ENCODE measurements at places on chromosomes 1 and 21.

DNA sequence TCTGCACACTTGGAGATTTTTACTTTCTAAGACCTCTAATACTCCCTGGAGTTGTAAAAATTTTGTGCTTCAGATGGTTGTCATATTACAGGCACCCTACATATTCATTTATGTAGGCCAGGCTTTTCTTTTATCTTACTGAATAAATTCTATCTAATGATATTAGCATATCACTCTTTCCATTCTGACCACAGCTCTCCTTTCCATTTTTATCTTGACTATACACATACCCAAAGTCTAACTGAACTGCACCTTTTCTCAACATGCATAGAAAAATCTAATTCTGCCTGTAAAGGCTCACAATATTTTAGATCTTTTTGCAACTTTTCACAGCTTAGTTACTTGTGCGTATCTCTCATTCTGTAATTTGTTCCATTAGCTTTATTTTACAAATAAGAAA, 52.7 kb upstream of the TSHB start:
- no peak for DNase-seq

GRCh38 chr1:226002667-226003501, 3.7 kb upstream of the SDE2 start:
- DNase-seq: no peak

DNA sequence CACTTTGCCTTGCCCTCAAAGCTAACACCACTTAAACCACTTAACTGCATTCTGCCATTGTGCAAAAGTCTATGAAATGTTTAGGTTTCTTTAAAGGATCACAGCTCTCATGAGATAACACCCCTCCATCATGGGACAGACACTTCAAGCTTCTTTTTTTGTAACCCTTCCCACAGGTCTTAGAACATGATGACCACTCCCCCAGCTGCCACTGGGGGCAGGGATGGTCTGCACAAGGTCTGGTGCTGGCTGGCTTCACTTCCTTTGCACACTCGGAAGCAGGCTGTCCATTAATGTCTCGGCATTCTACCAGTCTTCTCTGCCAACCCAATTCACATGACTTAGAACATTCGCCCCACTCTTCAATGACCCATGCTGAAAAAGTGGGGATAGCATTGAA, 7.7 kb downstream of the ADAMTS1 start:
- no peak for DNase-seq

GRCh38 chr1:175742790-175743459, 470 bp downstream of the TNR start:
- DNase-seq: no peak

DNA sequence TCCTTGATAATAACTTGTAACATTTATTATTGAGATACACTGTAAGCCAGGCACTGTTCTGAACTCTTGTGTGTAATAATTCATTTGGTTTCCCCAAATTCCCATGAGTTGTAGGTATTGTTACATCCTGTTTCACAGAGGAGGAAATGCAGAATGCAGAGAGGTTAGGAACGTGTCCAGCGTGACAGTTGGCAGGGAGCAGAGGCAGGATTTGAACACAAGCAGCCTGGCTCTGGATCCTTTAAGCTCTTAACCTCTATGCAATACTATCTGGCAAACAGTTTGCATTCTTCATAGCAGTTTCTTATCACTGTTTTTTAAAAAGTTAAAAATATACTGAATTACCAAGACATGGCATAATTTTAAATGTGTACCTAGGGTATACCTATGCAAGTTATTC, 30.5 kb downstream of the EEIG2 start:
- no peak for DNase-seq

DNA sequence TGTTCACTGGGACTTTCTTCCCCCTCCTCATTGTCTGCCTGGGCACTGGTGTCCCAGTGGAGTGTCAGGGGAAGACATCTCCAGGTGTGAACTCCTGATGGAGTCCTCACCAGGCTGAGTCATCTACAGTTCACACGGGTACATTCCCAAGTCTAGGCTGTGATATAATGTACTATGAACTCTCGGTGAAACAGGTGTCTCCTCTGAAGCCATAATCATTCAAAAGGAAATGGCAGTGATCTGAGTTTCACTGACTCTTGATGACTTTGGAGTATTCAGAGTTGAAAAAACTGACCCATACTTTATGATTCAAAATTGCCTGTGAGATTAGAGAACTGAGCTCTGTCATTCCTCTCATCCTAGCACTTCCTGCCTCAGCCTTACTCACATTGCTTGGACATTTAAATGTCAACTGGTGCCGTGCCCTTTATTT, 9.1 kb downstream of the LAMC2 start:
- DNase-seq: no peak

GRCh38 chr1:85074365-85074964, 26.2 kb upstream of the MCOLN3 start:
- no peak for DNase-seq

DNA sequence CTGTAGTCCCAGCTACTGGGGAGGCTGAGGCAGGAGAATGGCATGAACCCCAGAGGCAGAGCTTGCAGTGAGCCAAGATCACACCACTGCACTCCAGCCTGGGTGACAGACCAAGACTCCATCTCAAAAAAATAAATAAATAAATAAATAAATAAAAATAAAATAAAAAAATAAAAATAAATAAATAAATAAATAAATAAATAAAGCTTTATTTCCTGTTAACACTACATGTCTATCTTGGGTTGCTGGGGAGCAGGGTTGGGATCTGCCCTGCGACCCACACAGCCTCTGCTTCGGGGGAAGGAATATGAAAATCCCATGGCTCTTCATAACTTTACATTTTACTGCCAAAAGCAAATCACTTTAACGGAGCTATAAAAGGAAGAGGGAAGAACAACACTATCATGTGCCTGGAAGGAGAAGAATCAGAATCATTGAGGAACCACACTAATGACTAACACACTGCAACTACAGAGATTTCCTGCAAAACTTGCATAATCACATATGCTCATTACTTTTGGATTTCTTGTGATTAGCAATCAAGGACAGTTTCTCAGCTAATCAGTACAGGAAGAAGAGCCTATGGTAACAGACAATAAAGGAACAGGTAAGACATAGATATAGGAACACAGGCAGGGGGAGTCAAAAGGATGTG, 72.8 kb upstream of the CD55 start:
- DNase-seq: no peak

GRCh38 chr21:27060190-27060589, 93.3 kb upstream of the ADAMTS5 start:
- DNase-seq: no peak

- no peak for DNase-seq
These were observed 253.3 kb upstream of the VAMP3 start for GRCh38 chr1:7517611-7518330.

DNA sequence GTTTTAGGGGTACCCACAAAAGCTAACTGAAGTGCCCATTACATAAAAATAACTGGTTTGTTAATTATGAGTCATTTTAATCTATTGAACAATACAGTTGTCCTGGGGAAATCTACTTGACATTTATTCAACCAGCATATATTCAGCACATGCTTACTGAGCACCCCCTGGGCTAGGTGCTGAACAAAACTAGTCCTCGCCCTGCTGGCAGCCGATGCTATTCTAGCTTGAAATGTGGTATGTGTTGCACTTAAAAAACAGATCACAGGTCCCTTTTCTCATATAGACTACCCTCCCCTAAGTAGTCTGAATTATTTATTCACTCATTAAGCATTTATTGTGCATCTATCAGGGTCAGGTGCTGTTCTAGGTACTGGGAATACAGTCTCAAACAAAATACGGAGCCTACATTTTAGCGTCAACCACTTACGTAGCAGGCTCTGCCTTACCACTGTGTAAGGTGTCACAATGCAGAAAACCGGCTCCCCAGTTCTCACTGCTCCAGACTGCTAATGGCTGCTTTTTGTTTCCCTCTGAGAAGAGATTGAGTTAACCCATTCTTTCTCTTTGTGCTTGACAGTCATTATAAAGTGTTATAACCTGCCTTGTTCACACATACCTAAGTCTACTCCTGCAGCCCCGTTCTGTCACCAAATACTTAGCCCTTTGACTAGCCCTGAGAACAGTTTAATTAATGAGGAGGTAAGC, 57.1 kb downstream of the ADCY10 start:
- no peak for DNase-seq

DNA sequence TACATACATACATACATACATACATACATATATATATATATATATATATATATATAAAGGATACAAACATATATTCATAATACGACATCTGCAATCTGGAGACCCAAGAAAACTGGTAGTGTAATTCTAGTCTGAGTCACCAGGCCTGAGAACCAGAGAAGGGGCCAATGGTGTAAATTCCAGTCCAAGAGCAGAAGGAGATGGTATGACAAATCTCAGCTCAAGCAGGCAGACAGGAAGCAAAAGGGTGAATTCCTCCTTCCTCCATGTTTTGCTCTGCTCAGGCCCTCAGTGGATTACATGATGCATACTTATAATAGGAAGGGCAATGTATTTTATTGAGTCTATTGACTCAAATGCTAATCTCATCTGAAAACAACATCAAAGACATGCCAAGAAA, 1060.4 kb upstream of the TMPRSS15 start:
- DNase-seq: no peak

DNA sequence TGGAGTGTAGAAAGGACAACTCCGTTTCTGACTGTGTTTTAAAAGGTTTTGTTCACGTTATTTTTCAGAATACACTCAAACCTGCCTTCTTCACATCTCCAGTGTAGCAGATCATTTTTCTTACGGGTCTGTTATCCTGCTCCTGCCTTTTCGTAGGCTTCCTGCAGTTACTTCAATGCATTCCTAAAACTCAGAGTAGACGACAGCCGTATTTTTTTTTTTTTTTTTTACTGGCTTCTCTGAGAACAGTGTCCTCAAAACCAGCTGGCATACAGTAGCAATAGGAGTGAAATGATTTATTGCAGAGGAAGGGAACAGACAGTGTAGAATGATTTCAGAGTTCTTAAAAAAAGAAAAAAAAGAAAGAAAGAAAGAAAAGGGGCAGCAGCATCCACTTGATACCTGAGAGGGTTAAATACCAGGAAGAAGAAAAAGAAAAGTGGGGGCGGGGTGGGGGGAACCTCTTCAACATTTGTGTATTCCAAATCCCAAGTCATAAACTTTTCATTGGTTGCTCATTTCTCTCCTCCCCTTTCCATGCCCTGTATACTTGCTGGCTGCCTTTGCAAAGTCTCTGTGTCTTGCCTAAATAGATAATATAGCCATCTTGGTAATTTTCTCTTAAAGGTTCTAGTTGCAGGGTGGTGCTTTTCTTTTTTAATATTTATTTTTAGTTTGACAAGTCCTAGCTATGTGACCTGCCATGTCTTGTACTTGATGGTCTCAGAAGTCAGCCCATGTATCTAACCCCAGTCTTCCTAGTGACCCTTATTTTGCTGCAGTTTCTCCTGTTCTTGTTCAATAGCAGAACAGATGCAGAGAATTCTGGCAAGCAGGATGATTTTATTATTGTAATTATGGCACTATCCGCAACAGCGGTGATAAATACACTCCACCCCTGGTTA, 2.8 kb downstream of the TGFB2 start:
- no peak for DNase-seq

DNA sequence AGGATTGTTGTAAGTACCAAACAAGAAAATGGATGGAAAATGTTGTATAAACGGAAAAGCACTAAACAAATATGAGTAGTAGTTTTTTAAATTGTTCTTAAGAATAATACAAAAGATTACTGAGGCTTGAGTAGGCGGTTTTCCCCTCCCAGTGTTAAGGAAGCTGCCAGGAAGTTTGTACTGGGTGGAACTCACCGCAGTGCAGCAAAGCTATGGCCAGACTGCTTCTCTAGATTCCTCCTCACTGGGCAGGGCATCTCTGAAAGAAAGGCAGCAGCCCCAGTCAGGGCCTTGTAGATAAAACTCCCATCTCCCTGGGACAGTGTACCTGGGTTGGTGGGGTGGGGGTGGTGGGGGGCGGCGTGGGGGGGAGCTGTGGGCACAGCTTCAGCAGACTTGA, 58.7 kb downstream of the XCL2 start:
- DNase-seq: no peak

DNA sequence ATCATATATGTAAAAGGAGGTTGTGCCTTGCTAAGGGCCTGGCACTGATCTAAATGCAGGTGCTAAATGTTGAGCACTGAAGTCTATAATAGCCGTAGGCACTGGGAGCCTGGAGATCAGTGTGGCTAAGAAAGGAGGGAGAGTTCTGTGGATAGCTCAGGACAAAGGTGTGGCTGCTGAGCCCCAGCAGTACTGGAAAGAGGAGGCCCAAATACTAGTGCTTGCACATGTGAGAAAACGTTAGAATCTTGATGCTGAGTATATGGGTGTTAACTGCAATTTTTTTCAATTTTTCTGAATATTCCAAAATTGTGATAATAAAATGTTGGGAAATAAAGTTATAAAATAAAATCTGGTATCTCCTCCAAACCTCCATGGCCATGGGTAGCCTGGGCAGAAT, 62.5 kb upstream of the PTGFRN start:
- DNase-seq: no peak

- no peak for DNase-seq
These were observed 21.5 kb downstream of the ABCB10 start for GRCh38 chr1:229536982-229537381.

DNA sequence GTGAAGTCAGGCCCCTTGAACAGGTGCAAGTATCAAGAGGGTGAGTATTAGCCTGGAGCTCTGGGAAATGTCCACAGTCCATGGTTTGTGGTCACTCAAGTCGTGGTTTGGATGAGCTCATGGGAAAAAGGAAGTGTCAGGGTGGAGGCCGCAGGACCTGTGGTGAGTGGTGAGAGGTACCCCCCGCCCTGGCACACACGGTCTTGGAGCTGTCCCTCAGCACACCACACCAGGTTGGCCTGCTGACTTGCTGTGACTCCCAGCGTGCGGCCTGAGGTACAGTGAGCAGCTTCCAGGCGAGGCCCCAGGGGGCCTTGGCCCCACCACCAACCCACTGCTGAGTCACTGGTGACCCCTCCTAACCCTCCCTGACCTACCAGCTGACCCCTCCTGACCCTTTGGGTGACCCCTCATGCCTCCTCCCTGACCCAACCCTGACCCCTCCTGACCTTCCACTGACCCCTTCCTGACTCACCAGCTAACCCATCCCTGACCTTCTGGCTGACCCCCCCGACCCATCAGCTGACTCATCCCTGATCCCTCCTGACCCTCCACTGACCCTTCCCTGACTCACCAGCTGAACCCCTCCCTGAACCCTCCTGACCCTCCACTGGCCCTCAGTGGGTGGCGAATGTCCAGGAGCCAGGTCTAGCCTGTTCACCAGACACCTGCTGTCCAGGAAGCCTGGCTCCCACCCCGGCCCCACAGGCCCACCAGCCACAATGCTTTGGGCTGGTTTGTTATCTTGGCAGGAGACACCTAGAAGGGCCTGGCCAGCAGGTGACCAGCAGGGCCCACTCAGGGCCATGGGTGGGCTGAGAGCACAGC, 34.8 kb upstream of the RNF187 start:
- DNase-seq: no peak

DNA sequence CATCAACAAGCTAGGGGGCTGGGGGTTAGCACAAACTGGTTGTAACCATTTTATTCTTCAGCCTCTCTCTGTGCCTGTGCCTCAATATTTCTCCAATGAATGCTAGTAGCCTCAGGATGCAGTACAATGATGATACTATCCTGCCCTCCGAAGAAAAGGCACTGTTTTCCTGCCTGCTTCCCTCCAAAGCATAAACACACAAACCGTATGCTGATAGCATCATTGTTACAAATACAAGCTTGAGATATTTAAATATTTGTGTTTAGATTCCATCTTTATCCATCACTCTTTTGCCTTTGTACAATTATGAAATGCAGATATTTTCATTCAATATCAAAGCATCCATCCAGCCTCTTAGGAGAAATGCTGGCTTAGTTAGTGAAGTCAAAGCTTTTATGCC, 404.8 kb downstream of the DUSP10 start:
- no peak for DNase-seq

All from stimulated activated CD8-positive, alpha-beta memory T cell treated with anti-CD3 and anti-CD28 coated beads, Interleukin-15, amount 100 ng/mL, for 1 hour (primary cell).